ENCODE measurements at places on chromosomes 1 and 21.

GRCh38 chr1:91948501-91949355, 473 bp upstream of the BRDT start:
- peak; percentile 67 for DNase-seq

DNA sequence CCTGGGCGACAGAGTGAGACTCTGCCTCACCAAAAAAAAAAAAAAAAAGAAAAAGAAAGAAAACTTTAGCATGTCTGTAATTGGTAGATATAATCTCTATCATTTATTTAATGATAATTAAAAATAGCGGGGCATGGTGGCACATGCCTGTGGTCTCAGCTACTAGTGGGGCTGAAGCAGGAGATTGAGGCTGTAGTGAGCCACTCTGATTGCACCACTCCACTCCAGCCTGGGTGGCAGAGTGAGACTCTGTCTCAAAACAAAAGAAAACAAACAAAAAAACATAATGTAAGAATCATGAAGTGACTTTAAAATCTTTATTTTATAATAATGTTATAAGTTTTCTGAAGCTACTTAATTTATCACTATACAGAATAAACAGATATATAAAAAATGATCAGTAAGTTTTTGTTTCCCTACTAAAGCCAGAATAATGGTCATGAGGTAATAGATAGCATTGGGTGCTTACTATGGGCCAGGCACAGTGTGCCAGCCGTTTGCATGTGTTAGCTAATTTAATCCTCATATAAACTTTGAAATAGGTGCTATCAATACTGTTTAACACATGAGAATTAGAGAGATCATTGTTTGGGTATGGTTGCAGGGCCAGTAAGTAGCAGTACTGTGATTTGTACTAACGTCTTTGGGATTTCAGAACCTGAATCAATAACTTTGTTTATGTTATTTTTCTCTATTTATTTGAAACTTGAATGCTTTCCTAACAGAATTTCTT, 23.8 kb downstream of the CLIC4 start:
- DNase-seq, result no peak

- DNase-seq, result no peak
Observed at GRCh38 chr1:109370712-109371340, 26.9 kb downstream of the SORT1 start.

DNA sequence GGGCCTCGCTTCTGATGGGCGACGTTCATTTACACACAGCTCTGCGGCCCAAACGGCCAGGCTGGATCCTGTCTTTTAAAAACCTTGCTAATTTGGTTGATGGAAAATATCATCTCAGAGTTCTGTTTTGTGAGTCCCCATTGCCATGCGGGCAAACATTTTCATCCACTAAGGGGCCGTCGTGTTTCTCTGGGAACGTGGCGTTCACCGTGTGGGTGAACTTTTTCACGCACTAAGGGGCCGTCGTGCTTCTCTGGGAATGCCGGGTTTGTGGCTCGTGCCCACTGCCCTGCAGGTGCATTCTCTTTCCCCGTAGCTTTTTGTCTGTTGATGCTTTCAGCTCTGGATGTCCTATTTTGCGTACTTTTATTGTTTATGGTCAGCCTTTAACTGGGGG, 6.8 kb downstream of the COL18A1 start:
- DNase-seq, result no peak

DNA sequence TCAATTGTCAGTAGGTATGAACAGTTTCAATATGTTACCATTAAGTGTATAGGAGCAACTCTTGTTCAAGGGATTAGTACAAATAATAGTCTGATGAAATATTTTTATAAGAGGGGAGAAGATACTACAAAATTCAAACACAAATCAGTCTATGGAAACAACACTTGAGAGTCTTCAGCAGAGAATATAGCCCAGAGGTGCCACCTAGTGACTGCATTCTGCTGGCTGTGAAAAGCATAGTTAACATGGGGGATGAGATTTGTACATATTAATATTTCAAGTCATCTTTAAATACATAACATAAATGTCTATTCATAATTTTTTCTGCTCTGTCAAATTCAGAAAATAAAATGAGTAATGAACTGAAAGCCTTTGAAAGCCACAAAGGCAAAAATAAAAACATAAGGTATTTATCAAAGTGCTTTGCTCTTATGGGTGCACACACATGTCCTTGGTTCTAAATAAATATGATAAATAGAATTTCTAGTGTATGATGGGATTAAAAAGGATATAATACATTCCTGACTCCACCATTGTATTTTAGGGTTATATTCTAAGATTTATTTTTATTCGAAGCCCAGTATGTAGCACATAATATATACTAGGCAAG, 440.9 kb upstream of the ZRANB2 start:
- DNase-seq, result no peak

DNA sequence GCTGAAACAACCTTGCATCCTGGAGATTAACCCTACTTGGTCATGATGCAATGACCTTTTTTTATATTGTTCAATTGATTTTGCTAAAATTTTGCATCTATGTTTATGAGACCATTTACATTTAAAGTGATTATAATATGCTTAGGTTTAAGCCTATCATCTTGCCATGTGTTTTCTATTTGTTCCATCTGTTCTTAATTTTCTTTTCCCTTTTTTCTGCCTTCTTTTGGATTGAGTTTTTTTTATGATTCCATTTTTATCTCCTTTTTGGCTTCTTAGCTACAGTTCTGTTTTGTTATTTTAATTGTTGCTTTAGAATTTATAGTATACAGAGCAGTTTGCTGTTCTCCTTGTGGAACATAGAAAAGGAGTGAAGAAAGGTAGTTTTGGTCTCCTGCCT, 385.1 kb upstream of the USP24 start:
- no peak for DNase-seq

GRCh38 chr1:59484096-59484495, 187.2 kb downstream of the FGGY start:
- no peak for DNase-seq
